Naive thymus-derived CD8-positive, alpha-beta T cell (primary cell): ENCODE measurements at places on chromosomes 13 and 19.

DNA sequence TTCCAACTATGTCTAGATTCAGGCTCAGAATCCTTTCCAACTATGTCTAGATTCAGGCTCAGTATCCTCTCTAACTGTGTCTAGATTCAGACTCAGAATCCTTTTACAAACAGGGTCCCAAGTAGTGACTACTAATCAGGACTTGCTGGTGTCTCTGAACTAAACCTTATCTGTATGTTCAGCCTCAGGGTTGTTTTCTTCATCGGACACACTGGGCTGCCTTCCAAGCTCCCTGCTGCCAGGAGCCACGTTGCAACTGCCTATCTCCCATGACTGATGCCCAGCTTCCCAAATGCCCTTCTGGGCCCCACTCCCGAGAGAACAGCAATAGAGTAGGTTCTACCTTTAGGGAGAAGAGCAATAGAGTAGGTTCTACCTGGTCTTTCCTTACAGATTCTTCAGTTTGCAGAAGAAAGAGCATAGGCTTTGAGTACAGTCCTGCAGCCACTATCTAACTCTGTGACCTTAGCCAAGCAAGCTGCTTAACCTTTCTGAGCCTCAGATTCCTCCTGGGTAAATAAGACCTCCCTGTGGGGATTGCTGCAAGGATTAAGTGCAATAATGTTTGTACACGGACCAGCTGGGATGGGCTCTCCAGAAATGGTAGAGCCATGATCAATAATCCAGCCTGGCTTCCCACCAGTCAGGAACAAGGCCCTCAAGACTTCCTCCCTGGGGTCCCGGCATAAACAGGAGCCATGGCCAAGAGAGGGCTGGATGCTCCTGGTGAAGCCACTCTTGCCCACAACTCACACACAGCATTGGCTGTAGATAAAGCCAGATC is 61.5 kb downstream of the ZIC5 start:
- no peak for DNase-seq

- no peak for DNase-seq
Observed at GRCh38 chr13:73816702-73817101, 317.5 kb downstream of the KLF12 start.

DNA sequence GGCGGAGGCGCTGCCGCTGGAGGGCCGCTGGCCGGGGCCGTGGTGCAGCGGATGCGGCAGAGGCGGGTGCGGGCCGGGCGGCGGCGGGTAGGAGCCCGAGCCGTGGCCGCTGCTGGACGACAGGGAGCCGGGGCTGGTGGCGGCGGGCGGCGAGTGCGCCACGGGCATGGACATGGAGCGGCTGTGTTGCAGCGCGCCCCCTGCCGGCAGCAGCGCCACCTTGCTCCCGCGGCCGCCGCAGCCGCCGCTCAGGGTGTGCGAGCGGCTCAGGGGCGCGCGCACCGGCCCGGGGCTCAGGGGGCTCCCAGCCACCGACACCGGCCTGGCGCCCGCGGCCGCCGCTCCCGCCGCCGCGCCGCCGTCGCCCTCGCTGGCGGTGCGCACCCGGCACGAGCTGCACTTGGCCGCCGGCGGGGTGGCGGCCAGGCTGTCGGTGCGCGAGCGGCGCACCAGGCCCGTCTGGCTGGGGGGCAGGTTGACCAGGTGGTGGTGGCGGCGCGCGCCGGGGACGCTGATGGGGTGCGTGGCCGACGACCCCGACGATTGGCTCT is 1.7 kb downstream of the IRS2 start:
- peak; percentile 68 for DNase-seq

GRCh38 chr13:51481656-51482055 is 28.8 kb upstream of the INTS6 start:
- DNase-seq: no peak
